ENCODE measurements at places on chromosomes 13 and 19.

DNA sequence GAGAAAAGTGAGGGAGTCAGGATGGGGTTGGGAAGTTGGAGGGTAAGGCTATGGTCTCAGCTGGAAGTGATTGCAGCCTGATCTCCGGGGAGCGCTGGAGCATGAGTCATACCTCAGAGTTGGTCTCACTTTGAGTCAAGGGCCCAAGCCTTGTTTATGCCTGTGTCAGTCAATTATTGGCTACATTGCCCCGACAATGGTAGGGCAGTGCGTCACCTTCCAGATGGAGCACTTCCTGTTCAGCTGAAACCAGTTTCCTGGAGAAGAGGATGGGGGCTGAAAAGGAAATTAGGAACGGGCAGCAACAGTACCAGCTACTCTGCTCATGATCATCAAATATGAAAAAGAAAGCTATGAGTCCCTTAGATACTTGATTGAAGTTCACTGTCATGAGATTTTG, 60.4 kb downstream of the ADGRE1 start:
- DNase-seq, result peak; percentile 49

GRCh38 chr13:112961457-112962369, 7.3 kb upstream of the MCF2L start:
- no peak for DNase-seq

GRCh38 chr13:33271759-33272158, 13.8 kb downstream of the STARD13 start:
- DNase-seq, result no peak

DNA sequence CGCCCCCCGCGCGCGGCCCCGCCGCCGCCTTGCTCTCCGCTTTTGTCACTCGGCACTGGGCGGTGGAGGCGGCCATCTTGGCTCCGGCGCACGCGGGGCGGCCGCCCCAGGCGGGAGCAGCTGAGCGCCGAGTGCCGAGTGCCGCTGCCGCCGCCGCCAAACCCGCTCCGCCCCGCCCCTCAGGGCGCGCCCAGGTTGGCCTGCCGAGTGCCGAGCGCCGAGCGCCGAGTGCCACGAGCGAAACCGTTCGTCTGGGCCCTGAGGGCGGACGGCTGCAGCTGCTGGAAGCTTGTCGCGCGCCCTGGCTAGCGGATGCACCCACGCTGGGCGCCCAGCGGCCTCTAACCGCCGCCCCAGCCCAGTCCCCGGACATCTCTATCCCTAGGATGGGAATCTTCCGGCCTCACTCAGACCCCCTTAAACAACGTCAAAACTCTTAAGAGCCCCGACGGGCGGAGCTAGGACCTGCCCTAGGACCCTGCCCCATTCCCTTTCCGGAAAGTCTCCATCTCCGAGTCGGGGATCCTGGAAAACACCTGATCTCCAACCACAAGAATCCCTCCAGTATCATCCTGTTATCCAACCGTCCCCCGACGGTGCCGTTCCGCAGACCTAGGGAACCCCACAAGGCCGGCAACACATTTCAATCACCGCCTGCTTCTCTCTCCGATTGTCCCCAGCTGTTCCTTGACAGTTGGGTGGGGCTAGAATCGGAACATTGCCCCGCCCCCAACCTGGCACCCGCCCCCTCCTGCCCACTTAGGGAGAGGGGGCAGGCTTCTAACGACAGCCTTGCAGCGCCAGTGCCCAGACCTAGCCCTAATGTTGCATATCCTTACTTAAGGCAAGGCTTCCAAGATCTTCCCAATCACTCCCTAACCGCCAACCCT, 14.1 kb upstream of the AKAP8L start:
- DNase-seq, result peak; percentile 80

DNA sequence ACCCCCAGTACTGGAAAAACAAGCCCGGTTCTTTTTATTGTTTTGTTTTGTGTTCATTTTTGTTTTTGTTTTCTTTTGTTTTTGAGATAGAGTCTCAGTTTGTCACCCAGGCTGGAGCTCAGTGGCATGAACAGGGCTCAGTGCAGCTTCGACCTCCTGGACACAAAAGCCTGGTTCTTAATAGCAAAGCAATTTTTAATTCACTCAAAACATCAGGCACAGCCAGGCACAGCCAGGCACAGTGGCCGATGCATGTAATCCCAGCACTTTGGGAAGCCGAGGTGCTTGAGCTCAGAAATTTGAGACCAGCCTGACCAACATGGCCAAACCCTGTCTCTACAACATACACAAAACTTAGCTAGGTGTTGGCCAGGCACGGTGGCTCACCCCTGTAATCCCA, 30.7 kb downstream of the INSR start:
- no peak for DNase-seq

- no peak for DNase-seq
These were observed 16.4 kb upstream of the ZNF331 start for GRCh38 chr19:53521373-53522202.

Measured in activated CD4-positive, alpha-beta T cell treated with anti-CD3 and anti-CD28 coated beads, Interleukin-2, amount 50 U/mL, for 24 hours (primary cell).